COLO829 (cell line): ENCODE measurements at places on chromosomes 16 and 17.
A peak's percentile ranks its signal among the peaks of the same experiment; 100 is the strongest.

DNA sequence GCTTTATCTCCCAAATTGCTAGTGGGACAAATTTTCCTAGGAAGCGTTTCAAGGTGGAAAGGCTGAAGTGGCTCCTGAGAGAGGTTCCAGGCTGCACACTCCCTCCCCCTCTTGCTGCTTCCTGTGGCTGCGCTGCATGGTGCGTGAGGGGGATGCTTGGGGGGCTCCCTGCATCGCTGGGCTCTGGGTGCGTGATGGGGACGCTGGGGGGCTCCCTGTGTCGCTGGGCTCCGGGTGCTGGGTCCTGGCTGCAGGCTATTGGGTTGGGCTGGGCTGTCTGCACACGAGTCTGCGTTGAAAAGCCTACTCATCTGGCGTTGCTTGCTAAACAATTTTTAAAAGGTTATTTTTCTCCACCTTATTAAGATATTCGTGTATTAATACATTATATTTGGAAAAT, 30.1 kb downstream of the NDEL1 start:
- no peak for DNase-seq

DNA sequence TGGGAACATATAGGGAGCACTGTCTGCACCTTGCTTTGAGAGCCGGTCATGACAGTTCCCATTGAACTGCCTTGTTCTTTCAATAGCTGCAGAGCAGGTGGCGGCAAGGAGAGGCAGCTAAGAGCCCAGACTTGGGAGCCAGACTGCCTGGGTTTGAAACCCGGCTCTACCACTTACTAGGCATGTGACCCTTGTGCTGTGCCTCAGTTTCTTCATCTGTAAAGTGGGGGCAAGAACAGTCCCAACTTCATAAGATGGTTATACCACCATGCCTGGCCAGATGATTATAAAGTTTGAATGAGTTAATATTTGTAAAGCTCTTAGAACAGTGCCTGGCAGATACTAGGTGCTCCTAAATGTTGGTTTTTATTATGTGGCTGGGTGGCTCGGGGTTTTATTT, 14.4 kb downstream of the ERBB2 start:
- no peak for DNase-seq

DNA sequence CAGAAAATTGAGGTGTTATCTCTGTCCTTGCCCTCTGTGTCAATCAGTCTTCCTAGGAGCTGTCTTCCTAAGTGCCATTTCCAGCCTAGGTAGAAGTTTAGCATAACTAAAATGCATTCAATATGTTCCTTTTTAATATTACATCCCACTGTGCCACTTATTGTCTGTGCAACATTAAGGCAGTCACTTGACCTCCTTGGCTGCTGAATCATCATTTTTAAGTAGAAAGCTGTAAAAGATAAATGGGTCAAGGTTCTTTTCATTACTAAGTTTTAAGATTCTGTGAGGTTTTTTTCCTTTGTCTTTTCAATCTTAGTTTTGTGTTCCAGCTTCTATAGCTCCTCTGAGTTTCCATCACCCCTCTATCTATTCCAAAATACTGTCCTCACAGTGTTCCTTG, 371.9 kb upstream of the SOX9 start:
- no peak for DNase-seq

- peak; percentile 40 for DNase-seq
Observed at GRCh38 chr16:83727018-83727417, 80.8 kb upstream of the HSBP1 start.

DNA sequence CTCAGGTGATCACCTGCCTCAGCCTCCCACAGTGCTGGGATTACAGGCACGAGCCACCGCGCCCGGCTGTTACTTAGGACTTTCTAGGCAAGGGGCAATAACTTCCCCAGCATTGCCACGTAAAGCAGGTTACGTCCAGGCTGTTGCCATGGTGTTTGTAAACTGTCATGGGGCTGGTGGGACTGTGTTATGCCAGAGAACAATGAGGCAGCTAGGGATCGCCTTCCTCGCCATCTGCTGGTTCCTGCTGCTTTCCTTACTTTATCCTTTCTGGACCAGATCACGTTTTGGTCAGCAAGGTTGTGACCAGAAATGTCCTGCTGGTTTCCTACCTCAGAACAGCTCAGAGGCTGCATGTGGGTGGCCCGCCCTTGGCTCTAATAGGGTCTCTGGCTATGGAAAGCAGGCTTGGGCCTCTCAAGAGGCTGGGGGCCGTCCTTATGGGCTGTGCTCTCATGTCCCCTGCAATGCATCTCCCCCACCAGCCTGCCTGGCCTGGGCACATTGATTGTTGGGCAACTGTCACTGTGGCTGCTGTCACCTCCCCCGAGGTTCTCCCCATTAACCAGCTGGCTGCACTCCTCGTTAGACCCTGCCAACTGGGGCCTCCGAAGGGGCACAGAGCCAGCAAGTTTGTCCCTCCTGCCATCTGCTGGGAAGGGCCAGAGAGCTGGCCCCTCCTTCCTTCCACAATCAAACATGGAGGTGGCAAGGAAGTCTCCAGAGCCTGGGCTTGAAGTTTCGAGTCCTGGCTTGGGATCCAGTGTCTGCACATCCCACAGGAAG, 28.2 kb upstream of the ZC3H18 start:
- DNase-seq: no peak

- peak; percentile 95 for DNase-seq
Observed at GRCh38 chr17:76872221-76872873, 4.1 kb downstream of the MGAT5B start.

DNA sequence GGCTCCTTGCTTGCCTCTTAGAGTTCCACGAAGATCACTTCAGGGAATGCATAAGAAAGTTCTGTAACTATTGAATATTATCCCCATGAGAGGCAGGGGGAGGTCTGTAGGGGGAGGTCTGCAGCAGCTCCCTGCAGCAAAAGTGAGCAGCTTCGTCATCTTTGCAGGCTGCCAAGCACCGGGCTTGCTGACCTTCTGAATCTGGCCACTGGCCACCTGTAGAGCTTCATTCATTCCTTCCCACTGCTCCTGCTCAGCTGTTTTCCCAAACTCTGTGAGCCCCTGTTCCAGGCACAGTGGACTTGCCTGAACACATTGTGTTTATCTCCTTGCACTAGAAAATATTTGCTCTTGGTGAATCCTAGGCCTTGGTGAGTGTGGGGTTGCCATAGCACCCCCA, 443.3 kb downstream of the HAPSTR1 start:
- DNase-seq: no peak

DNA sequence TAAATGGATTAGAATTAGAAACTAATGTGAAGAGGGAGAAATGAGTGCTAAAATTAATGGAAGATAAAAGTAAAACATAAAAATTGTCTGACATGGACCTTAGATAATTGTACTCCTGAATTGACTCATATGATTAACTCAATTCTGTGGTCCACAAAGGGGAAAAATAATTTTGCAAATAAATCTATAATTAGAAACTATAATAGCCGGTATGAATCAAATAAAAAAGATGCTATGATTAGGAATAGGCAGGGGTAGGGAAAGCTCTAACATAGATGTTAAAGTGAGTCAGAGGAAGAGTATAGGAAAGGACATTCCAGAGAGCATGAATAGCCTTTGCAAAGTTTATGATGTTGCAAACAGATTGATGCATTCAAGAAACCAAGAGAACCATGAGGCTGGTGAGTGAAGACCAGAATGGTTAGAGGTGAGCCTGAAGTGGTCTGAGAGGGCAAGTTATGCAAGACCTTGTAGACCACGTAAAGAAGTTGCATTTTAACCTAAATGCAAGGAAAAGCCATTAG, 262.1 kb upstream of the CA10 start:
- no peak for DNase-seq

GRCh38 chr17:54426296-54426886, 474.3 kb upstream of the TOM1L1 start:
- peak; percentile 13 for DNase-seq

GRCh38 chr17:2054262-2054511, 716 bp upstream of the HIC1 start:
- no peak for DNase-seq

GRCh38 chr17:55577687-55578086, 66.4 kb upstream of the SMIM36 start:
- DNase-seq: no peak

- no peak for DNase-seq
Observed at GRCh38 chr16:80746231-80746630, 58.2 kb downstream of the CDYL2 start.
